ENCODE measurements at places on chromosomes 11 and 22.

- peak; percentile 31 for DNase-seq
These were observed 504 bp downstream of the CFL1 start for GRCh38 chr11:65857500-65857852.

DNA sequence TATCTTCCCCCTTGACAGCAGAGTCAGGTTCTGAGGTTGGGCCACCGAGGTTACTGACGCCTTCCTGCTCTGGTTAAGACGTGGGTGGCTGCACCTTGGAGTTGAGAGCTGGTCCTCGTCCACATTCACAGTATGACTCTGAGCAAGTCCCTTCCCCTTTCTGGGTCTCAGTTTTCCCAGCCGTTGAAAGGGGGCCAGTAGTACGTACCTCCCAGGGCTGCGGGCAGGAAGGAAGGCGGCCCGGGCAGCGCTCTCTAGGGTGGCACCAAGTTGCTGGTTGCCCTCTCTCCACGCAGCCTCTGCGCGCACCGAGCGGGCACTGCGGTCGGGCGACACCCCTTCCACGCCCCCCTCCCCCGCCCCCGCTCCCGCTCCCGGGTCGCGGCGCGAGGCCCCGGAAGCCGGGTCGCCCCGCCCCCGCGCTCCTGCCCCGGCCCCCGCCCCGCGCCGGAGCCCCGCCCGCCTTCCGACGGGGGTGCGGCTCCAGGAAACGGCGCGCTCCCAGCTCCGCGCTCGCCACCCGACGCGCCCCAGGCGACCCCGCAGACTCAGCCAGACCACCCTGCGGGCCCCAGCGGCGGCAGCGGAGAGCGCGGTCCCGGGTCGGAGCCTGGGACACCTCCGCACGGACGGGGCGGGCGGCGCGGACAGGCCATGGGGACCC lies at the start of gene EHBP1L1:
EHBP1L1 (plus strand) TSS at position 486 of the 664 bp plus-strand sequence. CDS start 250 bp downstream, outside the sequence.
- DNase-seq: peak; percentile 48

DNA sequence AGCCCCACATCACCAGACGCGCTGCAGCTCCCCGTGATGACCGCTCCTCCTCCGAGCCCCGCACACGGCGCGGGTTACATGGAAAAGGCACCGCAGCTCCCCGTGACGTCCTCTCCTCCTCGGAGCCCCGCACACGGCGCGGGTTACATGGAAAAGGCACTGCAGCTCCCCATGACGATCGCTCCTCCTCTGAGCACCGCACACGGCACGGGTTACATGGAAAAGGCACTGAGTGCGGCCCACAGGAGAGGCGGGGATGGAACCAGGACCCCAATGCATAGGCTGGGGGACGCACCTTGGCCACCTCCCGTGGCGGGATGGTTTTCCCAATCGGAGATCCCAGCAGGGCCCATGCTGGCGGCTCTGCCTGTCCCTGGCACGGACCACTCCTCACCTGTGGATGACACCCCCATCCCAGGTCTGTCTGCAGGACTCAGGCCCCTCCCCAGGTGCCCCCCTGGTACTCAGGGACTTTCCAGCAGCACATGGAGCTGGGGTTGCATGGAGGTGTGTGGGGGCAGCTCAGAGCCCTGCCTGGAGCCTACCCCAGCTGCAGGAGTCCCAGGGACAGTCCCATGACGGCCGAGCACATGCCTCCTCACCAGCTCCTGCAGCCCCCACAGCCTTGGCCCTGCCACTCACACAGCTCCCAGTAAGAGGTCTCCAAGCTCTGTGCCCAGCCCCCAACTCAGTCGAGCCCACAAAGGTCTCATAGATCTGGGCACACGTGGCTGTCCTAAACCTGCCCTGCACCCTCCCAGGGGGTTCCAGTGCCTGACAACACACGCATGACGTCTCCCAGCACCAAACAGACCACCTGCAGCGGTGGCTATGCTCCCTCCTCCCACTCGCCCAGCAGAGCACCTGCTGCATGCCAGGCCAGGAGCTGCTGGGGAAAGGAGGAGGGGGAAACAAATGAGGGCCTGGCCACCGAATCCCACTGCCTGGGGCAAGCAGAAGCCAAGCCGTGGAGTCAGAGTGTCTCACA lies 166.6 kb downstream of the BRD1 start:
- DNase-seq: no peak

DNA sequence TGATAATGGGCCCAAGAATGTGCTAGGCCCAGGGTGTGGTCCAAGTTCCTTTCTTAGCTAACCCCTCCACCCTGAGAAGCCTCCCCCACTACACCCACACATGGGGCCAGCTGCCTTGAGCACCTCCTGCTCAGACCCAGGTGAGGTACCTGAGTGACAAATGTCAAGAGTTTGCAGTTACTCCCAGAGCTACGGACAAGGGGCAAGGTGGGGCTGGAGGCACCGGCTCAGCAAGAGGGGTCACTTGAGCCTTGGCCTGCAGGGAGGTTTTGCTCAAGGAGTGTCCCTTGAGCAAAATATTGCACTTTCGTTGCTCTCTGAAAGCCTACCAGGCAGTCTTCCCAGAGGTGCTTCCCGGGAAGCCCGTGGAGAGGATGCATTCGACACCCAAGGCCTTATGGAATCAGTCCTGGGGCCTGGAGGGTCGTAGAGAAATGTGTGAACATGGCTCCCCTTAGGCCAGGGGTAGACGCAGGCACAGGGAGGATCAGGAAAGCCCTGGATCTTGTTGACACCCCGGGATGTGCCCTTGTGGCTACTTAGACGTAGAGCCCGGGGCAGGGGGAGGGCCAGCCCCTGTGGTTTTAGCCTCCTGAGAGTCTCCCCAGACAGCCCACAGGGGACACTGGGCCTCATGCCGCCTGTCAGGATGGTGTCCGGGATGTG lies 114.2 kb downstream of the KCNQ1 start:
- DNase-seq: no peak

DNA sequence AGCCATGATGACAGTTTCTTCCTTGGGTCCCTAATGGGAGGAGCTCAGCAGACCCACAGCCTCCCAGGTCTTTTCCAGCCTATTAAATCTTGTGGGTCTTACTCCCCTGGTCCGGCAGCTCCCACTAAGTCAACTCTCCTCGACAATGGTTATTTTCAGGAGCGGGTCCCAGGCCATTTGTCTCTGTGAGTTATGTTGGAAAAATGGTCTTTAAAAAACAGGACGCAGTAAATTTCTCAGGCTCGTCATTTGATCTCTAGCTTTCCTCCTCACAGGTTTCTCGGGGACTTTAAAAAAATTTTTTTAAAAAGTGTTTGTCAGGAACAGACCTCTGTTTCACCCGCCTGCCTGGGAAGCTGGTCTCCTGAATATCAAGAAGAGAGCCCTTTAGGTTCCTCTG lies 397.5 kb upstream of the NARS2 start:
- DNase-seq: no peak

DNA sequence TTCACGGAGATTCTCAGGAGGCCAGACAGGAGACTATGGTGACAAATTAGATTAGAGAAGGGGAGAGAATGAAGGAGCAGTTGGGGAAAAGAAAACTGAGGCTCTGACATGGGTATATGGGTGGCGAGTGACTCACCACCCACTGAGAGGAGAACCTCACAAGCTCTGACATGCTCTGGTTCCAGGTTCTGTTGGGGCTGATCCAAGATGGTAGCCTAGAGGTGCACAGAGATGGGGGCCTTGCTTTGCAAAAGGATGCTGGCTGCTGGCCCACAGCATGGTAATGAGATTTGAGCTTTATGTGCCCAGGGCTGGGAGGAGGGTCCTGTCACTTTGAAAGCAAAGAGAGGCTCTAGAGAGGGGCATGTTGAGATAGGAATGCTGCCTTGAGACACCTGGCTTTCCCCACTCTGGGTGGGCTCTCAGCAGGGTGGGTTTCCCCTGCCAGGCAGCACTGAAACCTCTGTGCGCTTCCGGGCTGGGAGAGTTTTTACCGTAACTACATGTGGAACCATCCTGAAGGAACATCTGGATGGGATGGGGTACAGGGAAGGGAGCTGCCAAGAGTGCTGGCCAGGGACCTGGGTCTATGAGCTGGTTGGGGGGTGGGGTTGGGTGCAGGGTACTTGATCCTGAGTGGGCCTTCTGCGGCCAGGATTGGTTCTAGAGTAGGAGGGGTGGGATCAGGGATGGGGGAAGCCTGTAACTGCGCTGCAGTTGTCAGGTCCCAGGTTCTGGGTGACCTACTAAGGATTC lies 1.2 kb upstream of the GRK2 start:
- no peak for DNase-seq

- no peak for DNase-seq
These were observed 23.9 kb upstream of the EED start for GRCh38 chr11:86220653-86221052.

GRCh38 chr11:113504071-113504470 lies 28.9 kb upstream of the DRD2 start:
- no peak for DNase-seq

- DNase-seq: no peak
These were observed 149.3 kb upstream of the DDI1 start for GRCh38 chr11:103887001-103887658.

GRCh38 chr11:128291007-128291406 lies 296.4 kb downstream of the ETS1 start:
- DNase-seq: no peak

DNA sequence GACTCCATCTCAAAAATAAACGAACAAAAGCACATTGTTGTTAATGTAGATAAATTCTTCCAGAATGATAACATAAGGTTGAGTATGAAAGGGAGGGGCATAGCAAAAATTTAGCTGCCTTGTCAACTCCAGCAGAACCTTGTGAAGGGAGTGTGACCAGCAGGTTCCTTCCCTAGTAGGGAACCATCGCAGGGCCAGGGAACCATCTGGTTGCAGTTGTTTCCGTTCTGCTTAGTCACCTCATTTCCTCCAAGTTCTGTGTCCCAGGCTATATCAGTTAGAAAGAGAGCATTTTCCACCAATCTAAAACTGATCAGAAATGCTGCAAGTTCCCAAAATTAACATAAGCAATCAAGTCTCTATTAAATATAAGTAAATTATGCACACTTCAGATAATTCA lies 126.7 kb upstream of the BLID start:
- DNase-seq: no peak

DNA sequence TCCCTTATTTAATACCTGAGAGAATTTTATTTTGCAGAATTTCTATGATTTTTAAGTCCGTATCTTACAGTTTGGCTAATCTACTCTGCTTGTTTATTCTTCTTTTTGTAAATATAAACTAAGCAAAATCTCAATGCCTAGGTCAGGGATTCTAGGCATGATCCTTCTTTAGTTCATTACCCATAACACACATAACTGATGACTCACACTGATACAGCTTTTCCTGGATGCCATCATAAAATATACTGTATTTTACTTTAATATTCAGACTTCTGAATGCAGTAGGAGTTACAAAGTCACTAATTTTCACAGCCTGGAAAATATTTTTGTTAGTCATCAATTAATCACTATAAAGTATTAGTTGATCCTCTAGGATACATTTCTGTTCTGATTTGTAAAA lies 898.2 kb upstream of the RAG2 start:
- DNase-seq: no peak

DNA sequence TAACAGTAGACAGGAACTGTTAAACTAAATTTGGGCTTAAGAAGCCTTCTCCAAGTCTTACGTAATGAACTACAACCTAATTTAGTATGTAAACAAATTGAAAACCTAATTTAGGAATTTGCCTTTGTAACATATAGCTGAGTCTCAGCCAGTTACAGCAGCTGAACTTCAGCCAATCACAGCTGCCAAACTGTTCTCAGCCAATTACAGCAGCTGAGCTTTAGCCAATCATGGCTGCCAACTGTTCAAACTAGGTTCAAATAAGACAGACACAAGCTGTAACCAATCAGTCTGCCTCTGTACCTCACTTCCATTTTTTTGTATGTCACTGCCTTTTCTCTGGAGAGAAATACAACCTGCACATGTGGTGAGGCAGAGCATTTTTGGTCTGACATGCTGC lies 95.0 kb upstream of the CD44 start:
- no peak for DNase-seq

- DNase-seq: no peak
These were observed 107.3 kb upstream of the LUZP2 start for GRCh38 chr11:24389575-24389974.

- DNase-seq: no peak
These were observed 23.6 kb downstream of the NPAT start for GRCh38 chr11:108198833-108199232.

DNA sequence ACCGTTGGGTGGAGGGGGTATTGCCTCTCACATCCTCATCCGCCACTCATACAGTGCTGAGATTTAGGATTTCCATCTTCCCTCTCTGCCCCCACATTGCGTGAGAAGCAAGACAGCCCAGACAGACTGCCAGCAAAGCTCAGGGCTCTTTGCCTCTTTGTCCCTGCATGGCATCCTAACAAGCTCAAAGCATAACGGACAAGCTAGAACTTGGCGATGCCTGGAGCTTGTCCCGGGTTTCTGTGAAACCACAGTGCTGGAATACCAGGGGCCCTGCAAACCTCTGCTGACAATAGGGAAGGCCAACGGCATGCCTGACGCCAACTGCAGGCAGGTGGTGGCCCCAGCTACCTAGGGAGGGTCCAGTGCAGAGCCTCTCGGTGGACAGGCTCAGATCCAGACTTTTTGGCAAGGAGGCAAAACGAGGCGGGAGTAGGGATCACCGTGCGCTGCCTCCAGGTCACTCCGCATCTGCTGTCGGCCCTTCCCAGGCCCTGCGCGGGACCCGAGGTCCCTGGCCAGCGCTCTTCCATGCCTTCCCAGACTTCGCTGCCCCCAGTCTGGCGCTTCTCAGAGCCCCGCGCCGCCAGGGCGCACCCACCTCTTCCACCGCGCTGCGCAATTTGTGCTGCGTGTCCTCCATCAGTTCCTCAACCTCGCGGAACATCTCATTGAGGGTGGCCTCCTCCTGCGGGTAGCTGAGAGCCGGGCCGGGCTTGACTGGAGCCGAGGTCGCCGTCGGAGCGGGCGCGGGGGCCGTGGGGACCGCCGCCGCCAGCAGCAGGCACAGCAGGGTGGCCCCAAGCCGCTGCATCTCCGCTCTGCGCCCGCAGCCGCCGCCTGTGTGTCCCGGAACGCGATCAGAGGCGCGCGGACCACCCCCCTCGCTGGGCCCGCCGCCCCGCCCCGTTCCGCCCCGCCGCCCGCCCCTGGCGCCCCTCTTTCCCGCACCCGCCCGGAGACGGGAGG lies at the start of gene DKK3:
DKK3 (minus strand) TSS at position 858 of the 969 bp plus-strand sequence; CDS start at position 814, 44 bp downstream.
- DNase-seq: no peak

- DNase-seq: no peak
These were observed 1417.1 kb downstream of the BRD1 start for GRCh38 chr22:48410536-48410935.

DNA sequence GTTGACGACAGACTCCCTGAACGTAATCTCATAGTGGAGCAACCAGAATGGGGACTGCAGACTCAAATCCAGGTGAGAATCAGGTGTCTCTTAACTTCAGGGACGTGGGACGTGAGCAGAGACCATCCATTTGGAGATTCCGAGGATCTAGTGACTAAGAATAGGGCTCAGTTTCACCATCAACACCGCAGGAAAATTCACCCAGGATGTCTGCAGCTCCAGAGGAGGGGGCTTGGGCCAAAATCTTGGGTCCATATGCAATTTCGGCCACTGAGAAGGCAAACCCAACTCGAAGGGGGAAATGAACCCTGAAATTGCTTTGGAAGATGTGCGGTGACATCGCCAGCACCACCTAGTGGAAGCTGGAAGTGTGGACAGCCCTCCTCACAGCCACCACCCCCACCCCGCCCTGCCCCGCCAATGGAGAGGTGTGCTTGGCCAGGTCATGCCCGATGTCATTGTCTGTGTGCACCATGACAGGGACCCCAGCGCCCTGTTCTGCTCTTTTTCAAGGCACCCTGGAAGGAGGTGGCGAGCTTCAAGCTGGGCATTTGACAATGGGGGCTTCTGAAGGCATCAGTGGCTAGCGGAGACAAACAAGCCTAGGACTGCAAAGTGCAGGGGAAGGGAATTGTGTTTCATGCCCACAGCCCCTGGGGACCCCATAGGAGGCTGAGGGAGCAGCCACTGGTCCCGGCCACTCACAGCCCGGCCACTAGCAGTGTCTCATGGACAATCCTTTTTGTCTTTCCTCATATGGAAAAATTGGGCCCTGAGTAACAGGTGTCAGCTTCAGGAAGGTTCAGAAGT lies 24.8 kb downstream of the APOL1 start:
- peak; percentile 31 for DNase-seq

Data from activated CD4-positive, CD25-positive, alpha-beta regulatory T cell treated with anti-CD3 and anti-CD28 coated beads, Interleukin-2, amount 50 U/mL, for 16 hours (primary cell).